ENCODE measurements at places on chromosomes 2 and 18.
A peak's percentile ranks its signal among the peaks of the same experiment; 100 is the strongest.

- DNase-seq: no peak
Measured at GRCh38 chr18:79530821-79531220, 135.1 kb downstream of the NFATC1 start.

- DNase-seq: no peak
Measured at GRCh38 chr2:187532333-187533120, 21.7 kb downstream of the TFPI start.

DNA sequence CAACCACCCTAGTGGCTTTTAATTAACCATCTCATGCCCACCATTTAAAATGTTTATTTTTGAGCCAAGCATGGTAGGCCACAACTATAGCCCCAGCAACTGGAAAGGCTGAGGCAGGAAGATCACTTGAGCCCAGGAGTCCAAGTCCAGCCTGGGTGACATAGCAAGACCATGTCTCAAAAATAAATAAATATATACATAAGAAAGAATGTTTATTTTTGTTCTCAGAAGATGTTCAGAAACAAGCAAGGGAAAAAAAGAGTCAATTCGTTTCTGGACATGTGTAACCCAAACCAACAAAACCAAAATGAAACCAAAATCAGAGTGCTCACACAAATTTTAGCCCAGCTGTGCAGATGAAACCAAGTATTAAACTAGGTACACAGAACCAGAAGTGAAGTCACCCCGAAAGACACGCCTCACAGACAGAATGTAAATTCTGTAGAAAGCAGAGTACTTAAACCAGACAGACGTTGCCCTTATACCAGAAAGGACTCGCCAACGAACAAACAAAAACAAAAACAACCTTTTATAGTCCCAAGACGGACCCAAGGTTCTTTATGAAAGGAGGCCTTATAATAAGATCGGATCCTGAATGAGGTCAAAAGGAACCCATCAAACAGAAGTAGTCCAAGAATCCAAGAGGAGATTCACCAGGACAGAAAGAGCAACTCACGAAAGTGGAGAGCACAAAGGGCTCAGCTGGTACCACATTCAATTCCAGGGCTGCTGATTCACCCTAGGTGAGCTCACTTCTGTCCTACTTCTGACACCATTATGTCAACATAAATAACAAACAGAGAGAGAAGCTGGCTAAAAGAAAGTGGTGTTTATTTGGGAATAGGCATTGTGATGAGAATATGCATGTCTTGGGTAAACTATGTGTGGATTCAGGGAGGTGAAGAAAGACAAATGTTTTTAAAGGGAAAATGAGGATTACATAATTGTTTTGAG is 31.8 kb upstream of the MTCL1 start:
- no peak for DNase-seq

DNA sequence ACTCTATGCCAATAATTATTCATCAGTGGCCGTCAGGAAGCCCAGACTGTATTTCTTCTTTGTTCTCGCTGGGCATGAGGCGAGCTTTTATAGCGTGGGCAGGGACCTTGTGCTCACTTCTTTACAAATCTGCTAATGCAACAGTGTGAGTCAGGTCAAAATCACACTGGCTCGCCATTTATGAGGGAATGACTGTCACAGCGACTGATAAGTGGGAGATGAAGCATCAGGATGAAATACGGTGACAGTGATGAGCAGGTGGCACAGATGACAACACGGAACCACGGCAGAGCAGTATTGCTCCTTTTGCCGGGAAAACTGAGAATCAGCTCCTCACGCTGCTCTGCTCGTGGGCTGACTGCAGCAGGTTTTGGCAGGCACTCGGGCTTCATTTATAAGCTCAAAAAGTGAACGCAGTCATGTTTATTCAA is 20.5 kb downstream of the TYMS start:
- DNase-seq: no peak

DNA sequence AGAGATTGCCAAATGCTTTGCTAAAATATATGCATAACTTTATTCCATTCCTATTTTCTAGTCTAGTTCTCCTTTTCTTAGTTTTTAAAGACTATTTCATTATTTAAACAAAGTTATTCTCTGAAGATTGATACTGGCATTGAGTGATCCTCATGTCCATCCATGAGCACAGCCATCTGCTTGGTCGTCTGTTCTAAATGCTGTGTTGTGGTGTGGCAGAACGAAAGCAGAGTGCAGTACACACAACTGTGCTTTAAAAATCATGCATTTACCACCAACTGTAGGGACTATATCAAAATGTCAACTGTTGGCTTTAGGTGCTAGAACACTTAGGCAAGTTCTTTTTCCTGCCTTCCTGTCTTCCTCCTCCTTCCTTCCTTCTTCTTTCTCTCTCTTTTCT is 226.6 kb downstream of the ACKR3 start:
- no peak for DNase-seq

GRCh38 chr18:69943021-69943420 is 4.7 kb downstream of the CD226 start:
- DNase-seq: no peak

DNA sequence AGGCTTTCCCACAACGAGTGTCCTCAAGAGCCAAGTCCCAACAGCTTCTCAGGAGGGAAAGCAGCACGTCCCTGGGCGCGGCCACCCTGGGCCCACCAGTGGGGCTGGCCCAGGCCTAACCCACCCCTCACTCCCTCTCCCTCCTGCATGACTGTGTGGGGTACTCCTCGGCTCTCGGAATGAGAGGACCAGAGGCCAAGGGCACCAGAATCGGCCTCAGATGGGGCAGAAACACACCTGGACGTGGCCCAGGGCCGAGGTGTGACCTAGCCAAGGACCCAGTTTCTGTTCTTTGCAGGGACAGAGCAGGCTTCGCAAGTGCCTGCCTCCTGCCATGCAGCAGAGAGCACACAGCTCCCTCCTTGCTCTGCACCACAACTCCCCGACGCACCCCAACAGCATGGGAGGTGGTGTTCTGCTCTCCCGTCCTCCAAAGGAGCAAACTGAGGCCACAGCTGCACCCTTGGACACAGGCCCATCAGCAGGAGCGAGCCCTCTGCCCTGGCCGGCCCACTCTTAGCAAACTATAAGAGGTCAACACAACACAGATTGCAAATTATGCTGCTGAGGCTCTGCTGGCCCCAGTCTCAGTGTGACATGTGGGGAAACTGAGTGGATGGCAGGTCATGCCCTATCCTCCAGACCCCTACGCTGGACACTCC is 19.7 kb downstream of the HS6ST1 start:
- no peak for DNase-seq

DNA sequence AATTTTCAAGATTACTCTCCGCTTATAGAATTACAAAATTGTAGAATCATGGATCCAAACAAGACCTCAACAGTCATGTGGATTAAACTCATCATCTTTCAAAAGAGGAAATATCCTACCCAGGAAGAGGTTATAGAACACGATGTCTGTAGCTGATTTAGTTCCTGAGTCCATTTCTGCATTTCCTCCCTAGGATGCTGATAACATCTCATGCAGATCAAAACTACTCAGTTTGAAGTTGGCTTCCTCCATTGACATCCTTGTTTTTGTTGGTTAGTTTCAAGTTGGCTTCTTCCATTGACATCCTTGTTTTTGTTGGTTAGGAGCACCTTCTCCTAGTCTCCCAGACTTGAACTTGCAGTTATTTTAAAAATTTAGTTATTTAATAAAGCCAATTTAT is 147.5 kb downstream of the PARD3B start:
- no peak for DNase-seq

DNA sequence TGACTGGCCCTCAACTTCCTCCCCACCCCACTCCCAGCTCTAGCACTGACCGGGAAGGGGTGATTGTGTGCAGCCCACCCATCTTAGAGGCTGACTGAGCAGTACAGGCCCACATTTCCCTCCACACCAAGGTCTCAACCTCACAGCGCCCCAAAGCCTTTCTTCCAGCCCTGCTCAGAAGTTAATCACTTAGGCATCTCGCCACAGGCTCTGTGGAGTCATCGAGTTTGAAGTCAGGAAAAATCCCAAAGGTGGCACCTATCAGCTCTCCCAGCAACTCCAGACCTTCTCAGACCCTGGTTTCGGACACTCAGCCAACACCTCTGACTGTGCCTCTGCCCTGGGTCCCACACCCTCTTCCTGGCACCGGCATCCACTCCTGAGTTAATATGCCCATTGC is 43.0 kb upstream of the GLI2 start:
- no peak for DNase-seq

- DNase-seq: no peak
Measured at GRCh38 chr2:19733951-19734425, 167.8 kb downstream of the TTC32 start.

- no peak for DNase-seq
Measured at GRCh38 chr2:200172944-200173581, 133.4 kb upstream of the SPATS2L start.

- DNase-seq: no peak
Measured at GRCh38 chr2:149094217-149095015, 55.9 kb downstream of the LYPD6B start.

DNA sequence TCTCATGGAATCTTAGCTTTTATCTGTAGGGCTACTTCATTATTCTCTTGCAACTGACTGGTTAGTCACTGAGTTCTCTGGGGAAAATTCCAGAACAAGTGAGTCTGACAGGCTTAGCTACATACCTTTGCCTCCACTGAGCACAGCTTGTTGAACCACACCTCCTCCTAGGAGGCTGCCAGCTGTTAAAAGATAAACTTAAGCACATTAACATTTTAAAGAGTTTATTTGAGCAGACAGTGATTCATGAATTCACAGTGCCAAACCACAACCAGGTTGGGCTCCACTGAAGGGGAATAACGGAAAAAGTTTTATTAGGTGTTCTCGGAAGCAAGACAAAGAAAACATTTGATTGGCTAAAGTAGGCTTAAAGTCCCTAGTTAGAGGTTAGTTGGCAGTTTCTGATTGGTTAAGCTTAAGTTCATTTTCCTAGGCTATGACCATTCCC is 12.5 kb upstream of the SLC38A11 start:
- peak; percentile 44 for DNase-seq

DNA sequence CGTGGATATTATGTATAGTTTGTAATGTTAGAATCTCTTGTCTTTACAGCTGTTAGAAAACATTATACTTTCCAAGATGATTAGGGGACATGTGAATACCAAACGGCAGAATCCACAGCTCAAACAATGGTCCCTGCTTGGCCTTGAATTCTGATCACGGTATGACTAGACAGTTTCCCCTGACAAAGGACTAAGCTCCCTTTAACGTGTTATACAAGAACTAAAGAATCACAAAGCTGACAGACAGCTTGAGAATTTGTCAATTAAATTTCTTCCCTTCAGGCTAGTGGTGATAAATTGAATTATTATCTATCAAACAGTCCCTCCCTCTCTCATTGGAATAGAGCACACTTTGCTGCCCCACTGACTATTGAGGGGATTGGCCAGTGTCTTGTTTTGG is 359.2 kb upstream of the ID2 start:
- DNase-seq: no peak

- DNase-seq: no peak
Measured at GRCh38 chr2:83827618-83828017, 631.5 kb downstream of the SUCLG1 start.

GRCh38 chr2:105081006-105081601 is 43.2 kb downstream of the MRPS9 start:
- DNase-seq: no peak

GRCh38 chr2:8437228-8437948 is 244.5 kb upstream of the ID2 start:
- DNase-seq: no peak
